ENCODE measurements at places on chromosomes 4 and X.

DNA sequence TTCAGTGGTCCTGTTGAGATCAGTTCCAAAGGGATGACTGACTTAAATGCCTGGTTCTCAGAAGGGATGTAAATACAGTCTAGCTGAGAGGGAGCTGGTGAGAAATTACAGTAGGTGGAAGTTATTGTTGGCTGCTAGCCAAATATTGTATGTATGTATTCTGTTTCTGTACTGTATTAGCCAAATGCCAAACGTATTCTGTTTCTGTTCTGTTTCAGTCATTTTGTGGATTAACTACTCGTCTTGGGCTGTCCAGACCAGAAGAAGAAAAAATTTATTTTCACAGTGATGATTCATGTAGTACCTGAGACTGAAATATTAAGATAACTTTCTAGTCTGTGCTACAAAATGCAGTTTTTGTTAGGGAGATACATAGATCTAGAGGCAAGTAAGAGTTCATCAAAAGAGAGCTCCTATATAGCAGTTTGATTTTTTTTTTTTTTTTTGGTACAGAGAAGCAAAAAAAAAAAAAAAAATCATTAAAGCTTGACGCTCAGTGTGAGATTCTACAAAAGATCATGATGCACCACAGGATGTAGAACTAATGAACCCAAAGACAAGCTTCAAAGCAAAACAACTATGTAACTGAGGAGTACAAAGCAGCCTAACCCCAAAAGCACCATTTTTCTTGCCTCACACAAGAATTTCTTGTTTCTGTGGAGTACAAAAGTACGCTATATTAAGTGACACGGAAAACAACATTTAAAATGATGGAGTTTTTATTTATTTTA is 54.8 kb downstream of the CASP6 start:
- no peak for DNase-seq

GRCh38 chr4:89610236-89610635 is 226.7 kb downstream of the SNCA start:
- DNase-seq = no peak

- peak; percentile 17 for DNase-seq
Measured at GRCh38 chr4:108783665-108784463, 21.0 kb upstream of the ETNPPL start.

DNA sequence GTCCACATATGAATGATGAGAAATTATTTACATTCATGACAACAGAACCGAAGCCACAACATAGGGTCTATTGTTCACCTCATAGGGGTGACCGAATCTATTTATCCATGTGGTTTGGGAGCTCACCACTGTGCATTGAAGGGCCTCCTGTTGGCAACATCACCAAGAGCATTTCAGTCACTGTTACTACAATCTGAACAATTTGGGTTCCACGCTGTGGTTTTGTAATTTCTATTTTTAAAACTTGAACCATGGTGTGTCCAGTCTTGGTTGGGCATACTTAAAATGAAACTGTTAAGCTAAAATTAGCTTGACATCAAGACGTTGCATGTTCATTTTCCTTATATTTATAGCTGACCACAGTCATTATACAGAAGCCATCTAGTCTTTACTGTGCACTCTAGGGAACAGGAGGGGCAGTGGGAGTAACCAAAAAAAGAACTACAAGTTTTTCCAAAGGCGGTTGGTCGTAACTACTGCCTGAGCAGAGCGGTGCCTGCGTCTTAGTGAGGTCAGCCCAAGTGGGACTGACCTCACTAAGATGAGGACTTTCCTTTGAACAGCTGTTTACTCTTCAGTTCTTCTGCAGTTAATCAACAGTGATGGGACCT is 192.1 kb downstream of the SPRY1 start:
- no peak for DNase-seq

GRCh38 chrX:103839404-103839803 is 7.3 kb upstream of the RAB9B start:
- no peak for DNase-seq

DNA sequence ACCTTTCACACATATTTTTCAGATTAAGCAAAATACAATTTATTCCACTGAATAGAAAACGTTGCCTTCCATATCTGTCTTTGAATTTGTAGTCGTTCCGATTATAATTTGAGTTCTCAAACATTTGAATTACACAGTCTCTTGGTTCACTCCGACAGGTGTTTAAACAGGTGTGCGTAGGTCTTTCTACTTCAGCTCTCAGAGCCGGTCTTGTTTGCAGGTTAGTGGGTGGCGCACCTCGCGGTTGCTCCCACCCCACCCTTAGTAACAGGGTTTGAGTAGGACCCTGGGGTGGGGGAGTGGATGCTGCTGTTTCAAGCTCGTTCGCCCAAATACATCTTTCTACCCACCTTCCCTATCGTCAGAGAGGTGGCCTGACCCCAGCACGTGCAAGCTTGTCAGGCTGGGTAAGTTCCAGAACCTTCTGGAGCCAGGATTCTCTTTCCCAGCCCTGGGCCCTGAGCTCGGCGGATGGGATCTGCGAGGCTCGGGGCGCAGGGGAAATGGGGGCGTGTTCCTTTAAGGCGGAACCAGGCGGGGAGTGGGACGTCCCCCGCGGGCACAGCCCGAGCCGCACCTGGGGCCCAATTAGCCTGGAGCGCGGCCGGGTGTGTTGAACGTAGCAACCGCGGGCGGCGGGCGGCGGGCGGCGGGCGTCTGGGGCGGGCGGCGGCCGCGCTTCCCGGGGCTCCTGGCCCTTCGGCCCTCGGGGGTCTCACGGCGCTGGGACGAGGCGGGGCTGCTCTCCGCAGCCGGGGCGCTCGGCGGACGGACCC is at the start of gene FAM149A:
Gene FAM149A (plus strand): TSS at position 591 of the 776 bp plus-strand sequence.
- DNase-seq = no peak

DNA sequence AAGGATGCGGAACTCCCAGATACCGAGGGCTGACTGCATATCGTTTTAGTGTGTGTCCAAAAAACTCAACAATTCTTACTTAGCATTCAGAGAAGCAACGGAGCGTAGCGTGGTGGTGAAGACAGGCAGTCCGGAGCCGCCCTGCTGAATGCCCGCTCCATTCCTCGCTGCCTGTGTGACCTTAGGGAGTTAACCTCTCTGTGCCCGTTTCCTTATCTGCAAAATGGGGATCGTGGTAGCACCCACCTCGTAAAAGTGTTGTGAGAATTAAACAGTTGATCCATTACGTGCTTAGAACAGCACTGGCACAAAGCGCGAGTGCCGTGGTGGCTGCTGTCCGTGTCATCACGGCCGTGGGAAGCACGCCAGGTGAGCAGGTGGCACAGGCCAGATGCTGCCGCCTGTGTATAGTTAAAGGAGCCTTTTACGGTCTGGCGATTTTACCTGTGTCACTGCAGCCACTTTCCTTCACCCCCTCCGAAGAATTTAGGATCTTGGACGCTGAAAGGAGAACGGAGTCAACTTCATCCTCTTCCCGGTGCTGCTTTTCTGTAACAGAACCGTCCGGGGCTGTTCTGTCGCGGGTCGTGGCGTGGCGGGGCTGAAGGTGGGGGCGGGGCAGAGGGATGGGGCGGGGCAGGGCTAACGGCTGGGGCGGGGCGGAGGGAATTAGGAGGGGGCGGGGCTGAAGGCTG is 885 bp downstream of the CCDC110 start:
- peak; percentile 10 for DNase-seq

GRCh38 chrX:97867266-97867665 is 983.6 kb downstream of the RPA4 start:
- DNase-seq = peak; percentile 3

DNA sequence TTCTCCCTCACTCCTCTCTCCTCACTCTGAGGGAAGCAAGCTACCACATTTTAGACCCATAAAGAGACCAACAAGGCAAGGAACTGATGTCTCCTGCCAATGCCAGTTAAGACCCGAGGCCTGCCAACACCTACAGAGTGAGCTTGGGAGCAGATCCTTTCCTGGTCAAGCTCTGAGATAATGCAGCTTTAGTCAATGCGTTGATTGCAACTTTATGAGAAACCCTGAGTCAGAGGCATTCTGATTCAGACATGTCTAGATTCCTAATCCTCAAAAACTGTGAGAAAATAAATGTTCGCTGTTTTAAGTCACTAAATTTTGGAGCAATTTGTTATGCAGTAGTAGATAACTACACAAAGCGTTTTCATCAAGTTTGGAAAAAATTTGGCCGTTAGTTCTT is 115.5 kb downstream of the JADE1 start:
- peak; percentile 71 for DNase-seq

DNA sequence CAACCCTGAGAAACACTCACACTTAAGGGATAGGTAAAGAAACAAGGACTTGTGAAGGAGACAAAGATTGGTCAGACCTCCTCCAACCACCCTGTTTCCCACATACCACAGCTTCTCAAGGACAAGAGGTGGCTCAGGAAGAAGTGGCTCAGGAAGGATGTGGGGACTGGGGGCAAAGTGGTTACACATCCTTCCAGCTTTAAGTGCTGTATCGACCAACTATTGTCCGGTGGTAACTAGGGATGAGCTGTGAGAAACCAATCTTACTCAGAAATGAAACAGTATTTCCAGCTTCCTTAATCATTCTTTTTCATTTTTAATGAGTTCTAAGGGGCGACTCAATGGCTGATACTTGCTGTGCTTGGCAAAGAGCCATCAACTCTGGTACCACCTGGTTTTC is 8.5 kb upstream of the LHFPL1 start:
- DNase-seq = no peak

- DNase-seq = no peak
Measured at GRCh38 chr4:5705647-5706320, 2.6 kb downstream of the EVC2 start.

DNA sequence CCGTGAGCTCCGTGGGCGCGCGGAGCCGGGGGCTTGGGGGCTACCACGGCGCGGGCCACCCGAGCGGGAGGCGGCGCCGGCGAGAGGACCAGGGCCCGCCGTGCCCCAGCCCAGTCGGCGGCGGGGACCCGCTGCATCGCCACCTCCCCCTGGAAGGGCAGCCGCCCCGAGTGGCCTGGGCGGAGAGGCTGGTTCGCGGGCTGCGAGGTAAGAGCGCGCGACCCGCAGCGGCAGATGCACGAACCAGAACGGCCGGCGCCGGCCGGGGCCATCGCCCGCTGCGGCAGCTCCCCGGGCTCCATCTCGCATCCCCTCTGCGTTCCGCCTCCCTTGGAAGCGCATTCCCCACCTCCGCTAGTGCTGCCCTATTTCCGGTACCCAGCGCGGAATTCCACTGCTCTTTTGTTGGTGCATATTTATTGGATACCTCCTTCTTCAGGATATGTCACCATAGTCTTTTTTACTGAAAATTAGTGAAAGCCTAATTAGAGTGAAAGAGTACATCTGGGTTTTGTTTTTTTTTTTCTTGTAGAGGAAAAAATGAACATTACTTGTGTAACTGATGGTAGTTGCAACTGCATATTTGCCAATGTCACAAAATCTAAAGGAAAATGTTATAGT is 797 bp downstream of the PKD2 start:
- peak; percentile 53 for DNase-seq
